ENCODE measurements at places on chromosomes 5 and 9. TPM values are rescaled to one million over a fixed set of nuclear protein-coding genes. Genes with fewer than 3 reads are reported as not detected.

Gene NTNG2
- total RNA-seq, result 0.92 TPM

Gene SERF1A
- 1.8 TPM for total RNA-seq

Gene INSL4
- not detected for total RNA-seq

DNA sequence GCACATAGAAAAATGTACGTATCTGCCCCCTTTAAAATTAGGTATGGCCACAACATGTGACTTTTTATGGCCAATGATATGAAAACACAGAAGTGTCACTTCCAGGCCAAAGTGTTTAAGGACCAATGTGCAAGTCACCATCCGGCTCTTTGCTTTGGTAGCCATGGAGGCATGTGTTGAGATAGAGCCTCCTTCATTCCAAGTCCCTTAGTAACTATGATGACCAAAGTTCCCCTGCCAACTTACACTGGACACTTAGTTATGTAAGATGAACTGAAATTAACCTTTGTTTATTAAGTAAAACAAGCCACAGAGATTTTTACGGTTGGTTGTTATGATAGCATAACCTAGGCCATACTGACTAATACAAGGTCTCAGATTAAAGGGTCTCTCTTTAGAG, 51.0 kb downstream of the FBN2 start:
- no peak for DNase-seq

GRCh38 chr9:89525446-89526374, 27.8 kb upstream of the SEMA4D start:
- no peak for DNase-seq

DNA sequence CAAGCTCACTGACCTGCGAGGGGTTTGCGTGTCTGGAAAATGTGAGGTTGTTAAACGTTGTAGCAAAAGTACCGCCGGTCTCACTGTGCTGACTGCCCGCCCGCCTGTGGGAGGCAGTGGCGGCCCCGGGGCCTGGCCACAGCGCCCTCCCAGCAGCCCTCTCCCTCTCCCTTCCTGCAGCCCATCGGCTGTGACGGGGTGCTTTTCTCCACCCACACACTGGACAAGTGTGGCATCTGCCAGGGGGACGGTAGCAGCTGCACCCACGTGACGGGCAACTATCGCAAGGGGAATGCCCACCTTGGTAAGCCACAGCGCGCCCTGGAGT, 6.2 kb downstream of the ADAMTSL2 start:
- DNase-seq, result no peak

DNA sequence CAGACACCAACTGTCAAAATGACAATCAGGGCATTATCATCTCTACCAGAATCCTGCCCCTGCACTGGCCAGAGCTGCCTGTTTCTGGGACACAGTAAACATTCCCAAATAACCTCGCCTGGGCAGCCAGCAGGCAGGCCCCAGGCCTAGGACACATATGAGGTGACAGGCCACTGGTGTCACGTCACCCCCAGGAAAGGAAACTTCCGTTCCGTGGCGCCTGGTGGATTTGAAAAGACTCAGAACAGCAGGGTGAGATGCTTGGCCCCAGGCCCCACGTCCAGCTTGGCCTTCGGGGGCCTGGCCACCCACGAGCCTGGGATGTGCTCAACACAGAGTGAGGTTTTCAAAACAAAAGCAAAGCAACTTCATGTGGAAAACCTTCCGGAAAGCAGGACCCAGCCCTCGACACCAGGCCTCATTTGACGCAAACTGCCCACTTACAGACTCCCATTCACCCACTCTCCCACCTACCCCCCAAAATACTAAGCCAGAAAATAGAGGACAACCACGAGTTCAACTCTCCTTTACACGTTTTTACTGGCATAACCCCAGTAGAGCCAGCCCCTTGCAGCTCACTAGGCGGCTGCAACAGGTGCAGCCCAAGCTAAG, 1.2 kb downstream of the SEMA4D start:
- DNase-seq, result no peak

DNA sequence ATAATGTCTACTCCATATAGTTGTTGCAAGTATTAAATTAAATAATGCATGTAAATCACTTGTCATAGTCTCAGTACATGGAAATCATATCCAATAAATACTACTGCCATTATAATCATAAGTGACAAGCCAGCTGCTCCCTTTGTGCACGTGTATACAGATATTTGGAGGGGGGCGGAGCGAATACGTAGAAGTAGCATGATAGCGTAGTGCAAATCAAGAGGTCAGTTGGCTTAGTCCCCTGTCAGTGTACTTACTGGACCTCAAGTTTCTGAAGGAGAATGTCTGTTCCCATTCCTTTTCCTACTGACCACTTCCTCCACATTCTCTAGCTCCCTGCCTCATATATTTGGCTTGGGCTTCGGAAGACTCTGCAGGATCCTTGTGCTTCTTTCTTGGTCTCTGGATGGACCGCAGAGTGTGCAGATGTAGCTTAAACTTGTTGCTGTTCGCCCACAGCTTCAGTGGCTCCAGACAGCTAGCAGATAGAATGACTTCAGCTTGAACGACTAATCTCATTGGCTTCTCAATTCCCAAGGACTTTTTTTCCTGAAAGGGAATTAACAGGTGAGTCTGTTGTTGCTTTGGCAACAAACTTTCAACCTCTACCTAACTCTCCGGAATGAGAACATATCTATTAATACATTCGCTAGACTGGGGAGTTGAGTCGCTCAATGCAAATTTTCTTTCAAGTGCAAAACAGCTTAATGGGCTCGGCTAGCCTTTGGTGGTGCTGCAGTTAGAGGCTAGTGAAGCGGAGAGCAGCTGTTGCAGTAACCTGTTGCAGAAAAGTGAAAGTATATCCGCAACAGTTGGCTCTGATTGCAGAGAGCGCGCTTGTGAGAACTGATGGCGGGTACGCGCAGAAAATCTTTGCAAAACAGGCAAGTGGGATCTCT, at the start of gene PCDHB1:
PCDHB1 (plus strand) TSS at position 753 of the 899 bp plus-strand sequence; CDS start at position 850, 97 bp downstream.
- DNase-seq, result no peak

DNA sequence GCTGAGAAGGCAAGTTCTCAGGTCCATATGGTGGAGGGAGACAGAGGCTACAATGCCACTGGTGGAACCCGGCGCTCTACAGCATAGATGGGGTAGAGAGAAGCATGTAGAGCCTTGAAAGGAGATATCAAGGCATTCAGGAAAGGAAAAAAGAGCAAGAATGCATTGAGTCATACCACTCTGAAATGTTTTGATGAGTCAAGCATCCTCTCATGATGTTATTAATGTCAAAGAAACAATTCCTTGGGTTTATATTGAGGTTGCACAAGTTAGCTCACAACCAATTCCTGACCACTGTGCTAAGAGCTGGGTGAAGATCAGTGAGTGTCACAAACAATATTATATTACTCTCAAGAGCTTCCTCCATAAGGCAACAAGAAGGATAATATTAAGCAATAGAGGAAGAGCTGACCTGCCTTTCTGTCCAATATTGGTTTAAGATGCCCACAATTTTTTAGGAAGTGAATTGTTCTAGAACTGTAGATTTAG, 178.0 kb downstream of the RFK start:
- DNase-seq, result peak; percentile 78

DNA sequence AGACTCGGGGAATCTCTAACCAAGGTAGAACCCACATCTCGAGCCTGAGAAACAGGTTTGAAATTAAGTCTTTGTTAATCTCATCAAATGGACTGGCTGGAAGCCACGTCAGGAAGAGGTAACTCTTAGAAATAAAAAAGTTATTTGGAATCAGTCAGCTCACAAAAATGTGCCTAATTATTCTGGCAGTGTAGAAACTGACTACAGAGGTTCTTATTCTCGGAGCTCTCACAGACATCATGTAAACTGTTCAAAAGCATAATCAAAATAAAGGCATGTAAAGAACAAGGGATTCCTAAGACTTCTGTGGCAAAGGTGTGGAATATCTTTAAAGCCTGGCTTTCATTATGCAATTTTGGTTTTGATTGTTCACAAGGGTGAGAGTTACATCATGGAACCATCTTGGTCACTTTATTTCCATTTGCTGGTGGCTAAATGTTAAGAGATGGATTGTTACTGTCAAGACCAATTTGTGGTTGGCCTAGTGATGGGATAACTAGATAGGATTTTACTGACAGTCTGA, 85.1 kb downstream of the OTULIN start:
- DNase-seq, result no peak

- DNase-seq, result no peak
These were observed 35.4 kb upstream of the RLN1 start for GRCh38 chr9:5375091-5375490.

DNA sequence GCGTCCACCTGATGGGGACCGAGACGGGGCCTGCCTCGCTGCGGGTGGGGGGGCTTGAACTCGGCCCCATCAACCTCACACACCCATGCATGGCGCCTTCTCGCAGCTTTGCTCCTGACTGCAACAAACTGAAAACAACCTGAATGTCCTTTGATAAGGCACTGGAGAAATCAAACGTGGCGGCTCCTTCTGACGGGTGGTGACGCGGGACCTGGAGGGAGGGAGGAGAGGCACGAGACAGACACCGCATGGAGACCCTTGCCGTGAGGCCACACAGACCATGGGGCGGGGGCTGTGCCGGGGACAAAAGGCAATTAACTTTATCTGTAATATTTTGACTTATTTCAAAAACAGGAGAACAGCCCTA, 48.6 kb downstream of the NACC2 start:
- no peak for DNase-seq
